ENCODE measurements at places on chromosomes 6 and 20.

GRCh38 chr6:141264101-141264500 is 868.6 kb upstream of the GJE1 start:
- DNase-seq, result peak; percentile 29

GRCh38 chr6:121430514-121431460 is 4.7 kb upstream of the GJA1 start:
- DNase-seq, result no peak

DNA sequence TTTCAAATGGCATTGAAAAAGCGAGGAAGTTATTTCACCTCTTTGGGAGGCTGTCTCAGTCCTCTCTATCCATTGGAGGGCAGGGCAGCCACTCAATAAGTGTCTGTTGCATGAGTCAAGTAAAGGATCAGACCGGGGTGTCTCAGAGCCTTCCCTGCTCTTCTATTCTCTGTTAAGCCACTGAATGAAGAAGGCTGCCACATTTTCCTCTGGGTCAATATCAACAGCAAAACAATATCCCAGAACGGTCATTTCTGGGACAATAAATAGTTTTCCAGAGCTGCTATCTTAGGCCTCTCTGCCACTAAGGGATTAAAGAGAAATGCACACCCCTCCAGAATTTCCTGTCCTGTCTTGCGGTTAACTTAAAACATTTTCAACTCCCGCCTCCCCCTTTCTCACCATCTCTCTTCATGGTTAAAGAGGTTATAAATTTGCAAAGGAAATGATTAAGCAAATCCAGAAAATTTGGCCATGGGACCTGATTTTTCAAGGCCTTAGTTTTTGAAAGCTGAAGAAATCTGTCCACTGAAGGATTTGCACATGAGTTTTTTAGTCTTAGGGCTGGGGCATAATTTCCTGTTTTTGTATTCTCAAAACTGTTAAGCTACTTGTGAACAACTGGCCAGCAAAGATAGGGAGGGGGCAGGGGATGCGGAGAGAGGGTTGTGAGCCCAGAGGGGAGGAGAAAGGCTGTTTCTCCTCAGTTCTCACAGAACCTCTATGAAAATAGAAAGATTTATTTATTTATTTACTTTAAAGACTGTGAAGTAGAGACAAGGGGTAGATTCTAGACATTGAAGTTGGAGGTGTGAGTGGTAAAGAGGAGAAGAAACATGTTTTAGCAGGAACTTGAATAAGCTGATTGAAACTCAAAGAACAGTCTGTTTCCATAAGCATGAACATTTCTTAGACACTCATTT is 135.7 kb downstream of the BCAS1 start:
- DNase-seq, result peak; percentile 91

GRCh38 chr6:170258407-170258806 is 32.5 kb downstream of the DLL1 start:
- no peak for DNase-seq

DNA sequence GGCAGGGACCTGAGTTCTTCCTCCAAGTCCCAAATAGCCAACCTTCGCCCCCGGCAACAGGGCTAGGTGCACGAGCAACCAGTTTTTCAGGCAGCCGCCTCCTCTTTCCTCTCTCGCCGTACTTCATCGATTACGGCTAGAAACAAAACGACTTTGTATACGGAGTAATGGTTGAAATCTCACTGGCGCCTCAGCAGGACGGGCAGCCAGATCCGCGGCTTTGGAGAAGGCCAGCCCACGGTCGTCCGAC is 333 bp upstream of the SMIM13 start:
- DNase-seq, result no peak

DNA sequence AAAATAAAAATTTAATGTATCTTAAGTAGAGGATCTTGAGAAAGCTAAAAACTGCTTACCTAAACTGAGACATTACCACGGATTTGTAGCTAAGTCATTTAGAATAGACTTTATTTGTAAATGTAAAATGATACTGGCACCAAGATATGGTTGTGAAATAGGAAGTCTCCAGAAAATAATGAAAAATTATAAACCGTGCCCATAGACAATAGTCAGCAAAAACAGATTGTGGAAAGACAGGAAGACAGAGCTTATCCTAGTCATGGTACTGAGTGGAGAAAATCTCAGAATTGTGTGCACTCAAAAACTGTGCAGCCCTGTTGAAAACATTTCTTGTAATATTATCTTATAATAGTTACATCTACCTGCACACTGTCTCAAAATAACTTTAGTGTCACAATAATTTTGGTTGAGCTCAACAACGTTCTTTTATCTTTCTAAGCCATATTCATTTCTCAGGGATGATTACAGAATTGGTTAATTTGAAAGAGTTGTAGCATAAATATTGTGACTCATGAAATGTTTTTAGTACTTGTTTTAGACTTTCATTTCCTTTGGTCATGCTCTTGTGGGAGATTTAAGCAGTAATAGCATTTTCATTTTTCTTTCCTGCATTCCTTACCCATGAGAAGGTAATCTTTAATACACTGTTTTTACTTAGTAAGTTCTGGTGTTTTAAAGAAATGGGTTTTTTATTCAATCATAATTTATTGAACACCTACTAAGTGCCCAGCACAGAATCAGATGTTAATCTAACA is 174.5 kb downstream of the SOX4 start:
- no peak for DNase-seq

DNA sequence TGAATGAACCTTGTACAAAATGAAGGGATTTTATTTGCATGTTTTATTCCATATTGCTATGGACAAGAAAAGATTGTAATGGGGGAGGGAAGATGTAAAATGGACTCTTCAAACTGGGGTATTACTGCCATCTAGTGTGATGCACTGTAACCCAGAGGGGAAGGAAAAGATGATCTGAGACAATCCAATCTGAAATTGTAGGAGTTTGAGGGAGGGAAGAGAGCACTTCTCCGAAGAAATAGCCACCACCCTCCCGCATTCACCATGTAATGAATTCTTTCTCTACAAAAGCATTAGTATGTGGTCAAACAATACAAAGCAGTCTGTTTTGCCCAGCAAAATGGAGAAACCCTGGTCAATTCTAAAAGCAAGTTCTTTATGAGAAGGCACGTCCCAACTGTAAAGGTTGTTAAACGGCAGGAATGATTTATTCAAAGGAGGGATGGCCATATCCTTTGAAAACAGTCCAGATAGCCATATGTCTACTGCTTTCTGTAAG is 679.5 kb upstream of the NRSN1 start:
- peak; percentile 45 for DNase-seq

DNA sequence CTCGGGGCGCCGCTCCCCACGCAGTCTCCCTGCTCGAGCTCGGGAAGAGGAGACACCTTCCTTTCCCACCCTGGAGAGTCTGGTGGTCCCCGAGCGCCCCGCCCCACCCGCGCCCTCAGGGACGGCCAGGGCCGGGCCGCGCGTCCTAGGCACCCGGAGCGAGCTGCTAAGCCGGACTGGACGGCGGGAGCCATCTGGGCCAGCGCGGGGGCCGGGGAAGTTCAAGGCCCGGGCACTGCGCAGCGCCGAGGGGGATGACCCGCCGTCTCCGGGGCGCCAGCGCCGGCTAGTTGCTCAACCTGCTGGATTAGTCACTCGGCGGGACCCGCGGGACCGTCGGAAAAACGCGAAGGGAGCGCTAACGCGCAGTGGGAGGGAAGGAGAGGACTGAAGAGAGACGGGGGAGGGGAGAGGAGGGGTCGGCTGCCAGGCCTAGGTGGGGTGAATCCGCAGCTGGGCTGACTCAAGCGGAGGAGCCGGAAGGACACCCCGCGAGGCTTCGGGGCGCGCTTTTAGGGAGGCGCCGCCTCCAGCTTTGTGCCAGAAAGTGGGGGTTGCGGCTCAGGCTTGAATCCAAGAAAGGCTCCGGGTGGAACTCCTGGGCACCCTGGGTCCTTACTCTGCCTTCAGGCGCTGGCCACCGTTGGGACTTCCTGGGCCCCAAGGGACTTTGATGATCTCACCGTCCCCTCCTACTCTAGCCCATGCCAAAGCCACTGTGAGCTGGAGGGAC is 75.7 kb upstream of the FOXP4 start:
- peak; percentile 22 for DNase-seq

DNA sequence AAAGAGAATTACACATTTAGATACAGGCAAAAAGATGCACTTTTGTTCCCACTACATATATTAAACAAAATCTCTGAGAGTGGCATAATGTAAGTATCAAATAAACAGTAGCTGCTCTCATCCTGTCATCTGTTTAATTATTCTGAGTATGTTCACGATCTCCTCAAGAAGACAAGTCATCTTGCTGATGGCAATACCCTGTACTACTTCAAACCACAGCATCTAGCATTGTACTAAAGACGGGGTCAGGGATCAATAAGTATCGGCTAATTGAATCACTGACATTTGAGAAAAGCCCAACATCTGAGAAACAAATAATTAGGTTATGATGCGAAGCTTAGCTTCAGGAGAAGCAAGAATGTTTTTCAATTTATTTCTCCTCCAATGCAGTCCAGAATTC is 175.1 kb downstream of the PTPRK start:
- no peak for DNase-seq

DNA sequence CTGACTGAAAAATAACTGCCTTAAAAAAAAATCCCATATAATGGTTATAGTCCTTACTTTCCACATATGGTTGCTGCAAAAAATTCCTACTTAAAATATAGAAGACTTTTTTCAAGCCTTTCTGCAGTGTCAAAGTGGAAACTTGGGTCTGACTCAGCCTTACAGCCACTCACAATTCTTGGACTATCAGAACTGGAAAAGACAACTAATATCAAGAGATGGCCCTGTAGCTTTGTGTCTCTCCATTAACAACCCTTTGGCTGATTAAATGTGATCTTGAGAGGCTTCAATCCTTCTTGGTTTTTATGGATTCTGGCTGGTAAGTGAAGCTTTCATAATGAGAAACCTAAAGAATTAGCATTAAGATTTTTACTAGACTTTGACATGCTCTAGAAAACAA is 307.8 kb downstream of the RNGTT start:
- DNase-seq, result no peak

DNA sequence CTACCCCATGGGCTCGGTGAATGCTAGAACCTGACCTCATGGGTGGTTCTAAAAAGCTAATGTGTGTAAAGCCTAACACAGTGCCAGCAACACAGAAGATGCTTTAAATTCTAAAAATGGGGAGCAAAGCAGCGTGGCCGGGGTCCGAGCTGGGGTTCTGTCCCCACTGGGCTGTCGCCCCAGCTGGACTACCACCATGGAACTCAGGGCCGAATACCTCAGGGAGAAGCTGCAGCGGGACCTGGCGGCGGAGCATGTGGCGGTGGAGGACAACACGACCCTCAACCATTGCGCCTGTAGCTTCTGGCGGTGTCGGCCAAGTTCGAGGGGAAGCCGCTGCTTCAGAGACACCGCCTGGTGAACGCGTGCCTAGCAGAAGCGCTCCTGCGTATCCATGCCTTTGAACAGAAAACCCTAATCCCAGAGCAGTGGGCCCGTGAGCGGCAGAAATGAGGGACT is 8.4 kb downstream of the SOX4 start:
- no peak for DNase-seq

GRCh38 chr20:53161073-53161472 is 188.9 kb downstream of the TSHZ2 start:
- no peak for DNase-seq

GRCh38 chr20:57294550-57294949 is 28.1 kb upstream of the BMP7 start:
- no peak for DNase-seq

DNA sequence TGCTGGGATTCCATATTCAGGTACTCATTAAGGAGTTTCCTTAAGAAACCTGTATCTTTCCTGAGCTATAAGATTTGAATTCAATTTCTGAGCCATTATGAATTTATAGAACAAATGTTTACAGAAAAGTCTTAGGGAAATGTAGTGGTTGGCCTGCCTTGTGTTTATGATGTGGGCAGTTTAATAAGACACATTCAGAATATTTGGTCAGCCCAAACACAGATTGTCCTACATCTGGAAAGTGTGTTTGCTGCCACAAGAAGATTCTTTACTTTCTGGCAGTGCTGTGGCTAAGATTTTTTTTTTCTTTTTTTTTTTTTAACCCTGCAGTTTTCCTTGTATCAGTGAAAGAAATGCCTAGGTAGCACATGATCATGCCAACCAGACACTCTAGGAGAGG is 15.2 kb downstream of the TBX18 start:
- DNase-seq, result no peak

GRCh38 chr6:33183071-33183683 is 9.1 kb downstream of the COL11A2 start:
- no peak for DNase-seq

DNA sequence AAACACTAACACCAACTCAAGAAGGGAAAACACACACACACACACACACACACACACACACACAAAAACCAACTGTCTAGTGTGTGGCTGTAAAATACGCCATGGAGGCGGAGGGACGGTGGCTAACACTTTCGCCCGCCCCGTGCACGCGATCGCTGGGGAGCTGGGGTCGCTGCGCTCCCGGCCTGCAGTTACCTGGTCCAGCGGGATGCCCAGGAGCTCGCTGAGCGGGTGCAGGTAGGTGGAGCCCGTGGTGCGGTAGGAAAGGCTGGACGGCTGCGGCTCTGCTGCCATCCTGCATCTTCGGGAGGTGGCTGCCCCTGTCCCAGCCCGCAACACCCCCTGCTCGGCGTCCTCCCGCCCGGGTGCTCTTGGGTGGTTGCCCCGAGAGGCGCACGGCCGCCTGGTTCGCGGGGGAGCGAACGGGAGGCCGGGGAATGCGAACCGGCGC is 303 bp downstream of the MBOAT1 start:
- DNase-seq, result no peak

GRCh38 chr20:14744723-14745122 is 407.3 kb upstream of the FLRT3 start:
- no peak for DNase-seq

DNA sequence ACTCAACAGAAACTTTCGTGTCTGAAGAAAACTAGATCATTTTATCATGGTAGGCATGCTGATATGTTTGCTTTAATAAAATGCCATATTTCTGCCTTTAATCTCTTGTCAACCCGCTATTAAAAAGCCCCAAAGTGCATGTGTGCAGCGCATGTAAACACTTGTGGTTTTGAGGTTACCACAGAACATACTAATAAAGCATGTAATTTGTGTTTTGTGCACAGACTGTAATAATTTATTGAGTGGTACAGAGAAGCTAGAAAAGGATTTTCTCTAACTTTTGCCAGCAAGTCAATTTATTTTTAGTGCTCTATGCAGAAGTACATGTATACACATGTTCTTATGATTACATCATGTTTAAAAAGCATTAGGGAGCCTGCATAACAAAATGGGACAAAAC is 349.9 kb upstream of the SLC35B3 start:
- DNase-seq, result no peak

GRCh38 chr6:23566418-23566817 is 559.6 kb upstream of the NRSN1 start:
- no peak for DNase-seq

- DNase-seq, result no peak
Measured at GRCh38 chr6:155333414-155333813, 19.1 kb upstream of the TFB1M start.

GRCh38 chr6:112330071-112330878 is 16.9 kb upstream of the RFPL4B start:
- peak; percentile 22 for DNase-seq

GRCh38 chr20:49909499-49910339 is 5.6 kb downstream of the SPATA2 start:
- no peak for DNase-seq

All from stromal cell of bone marrow (primary cell).